ENCODE measurements at places on chromosomes 11 and 22.
A peak's percentile ranks its signal among the peaks of the same experiment; 100 is the strongest.

GRCh38 chr22:23380230-23380573, 199.9 kb downstream of the IGLL1 start:
- DNase-seq = peak; percentile 33

- DNase-seq = no peak
These were observed 23.1 kb downstream of the CSF2RB start for GRCh38 chr22:36936362-36937116.

- DNase-seq = no peak
These were observed 720 bp downstream of the UFD1 start for GRCh38 chr22:19478045-19478900.

DNA sequence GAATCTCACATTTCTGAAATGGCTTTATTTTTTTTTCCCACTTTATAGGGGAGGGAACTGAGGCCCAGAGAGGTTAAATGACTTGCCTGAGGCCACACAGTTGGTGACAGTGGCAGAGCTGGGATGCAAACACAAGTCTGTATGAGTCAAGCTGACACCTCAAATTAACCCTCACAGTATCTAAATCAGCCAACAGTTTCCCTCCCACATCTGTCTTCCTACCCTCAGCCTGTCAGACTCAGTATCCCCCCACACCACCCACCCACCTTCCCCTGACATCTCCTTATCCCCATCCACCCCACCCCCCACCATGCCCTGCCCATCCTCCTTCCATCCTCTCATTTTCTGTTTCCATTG, 95.2 kb downstream of the TP53I11 start:
- DNase-seq = no peak

GRCh38 chr11:58442136-58442535, at the start of gene OR5B12:
TSS of gene OR5B12 (minus strand) at chr11:58442236. CDS start at chr11:58440151, 2,085 bp downstream.
- no peak for DNase-seq

GRCh38 chr11:72177656-72178055, 14.3 kb upstream of the FOLR1 start:
- no peak for DNase-seq

DNA sequence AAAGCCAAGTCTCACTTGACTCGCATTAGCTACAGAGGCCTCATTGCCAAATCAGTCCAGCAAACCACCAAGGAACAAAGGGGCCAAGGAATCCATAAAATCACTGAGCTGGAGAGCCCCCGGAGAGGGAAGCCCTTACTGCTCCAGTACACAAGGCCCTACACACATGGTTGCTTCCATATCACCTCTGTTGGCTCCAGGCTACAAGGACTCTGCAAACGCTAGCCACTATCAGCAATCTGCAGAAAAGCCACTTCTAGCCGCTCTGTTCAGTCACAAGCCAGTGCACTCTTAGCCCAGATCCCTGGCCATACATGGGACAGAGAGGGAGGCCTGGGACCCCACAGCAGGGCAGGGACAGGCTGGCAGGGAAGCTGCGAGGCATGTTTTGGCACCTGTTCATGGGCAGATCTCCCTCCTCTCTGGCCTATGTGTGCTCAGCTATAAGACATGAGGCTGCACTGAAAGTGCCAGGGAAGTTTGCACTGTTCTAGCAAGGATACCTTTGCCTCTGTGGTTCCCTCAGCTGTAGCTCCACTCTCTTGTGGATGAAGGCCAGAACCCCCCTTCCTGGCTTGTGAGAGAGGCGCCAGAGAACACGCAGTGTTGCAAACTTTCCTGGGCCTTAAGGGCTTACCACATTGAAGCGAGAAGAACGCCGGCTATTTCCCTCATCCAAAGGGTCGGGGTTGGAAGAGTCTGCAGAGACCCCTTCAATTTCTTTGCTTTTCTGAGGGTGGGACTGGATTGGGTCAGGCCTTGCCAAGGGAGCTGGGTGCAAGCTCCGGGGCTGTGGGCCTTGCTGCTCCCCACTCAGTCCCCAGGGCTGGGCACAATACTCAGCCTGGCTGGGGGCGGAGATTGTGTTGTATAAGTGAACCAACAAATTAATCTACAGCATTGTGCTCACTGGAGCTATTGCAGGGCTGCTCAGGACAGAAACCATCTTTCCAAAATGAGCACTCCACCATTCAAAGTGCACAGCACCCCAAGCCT, 108.7 kb upstream of the PITPNB start:
- no peak for DNase-seq

GRCh38 chr11:69376155-69377028, 82.4 kb downstream of the MYEOV start:
- no peak for DNase-seq

GRCh38 chr11:87317441-87317840, 279.7 kb downstream of the TMEM135 start:
- DNase-seq = no peak

GRCh38 chr11:111624608-111625007, 22.4 kb downstream of the SIK2 start:
- DNase-seq = no peak
